ENCODE measurements at places on chromosomes 5 and 9.

DNA sequence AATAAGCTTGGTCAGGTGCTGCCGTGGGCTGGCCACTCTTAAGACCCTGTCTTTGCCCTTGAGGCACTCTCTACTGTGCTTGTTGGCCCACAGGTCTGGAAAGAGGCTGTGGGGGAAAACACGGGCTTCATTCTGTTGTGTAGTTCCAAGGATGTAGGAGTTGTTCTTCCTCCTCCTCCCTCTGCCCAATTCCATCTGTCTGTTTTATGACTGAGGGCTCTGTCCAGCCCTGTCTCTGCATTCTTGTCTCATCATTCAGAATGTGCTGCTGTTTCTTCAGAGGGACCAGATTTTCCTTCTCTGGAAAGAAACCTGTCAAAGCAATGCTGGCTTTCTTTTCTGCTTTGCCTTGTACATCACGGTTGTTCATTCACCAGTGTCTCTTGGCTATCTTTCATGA lies 84.1 kb downstream of the MAP1B start:
- no peak for DNase-seq

DNA sequence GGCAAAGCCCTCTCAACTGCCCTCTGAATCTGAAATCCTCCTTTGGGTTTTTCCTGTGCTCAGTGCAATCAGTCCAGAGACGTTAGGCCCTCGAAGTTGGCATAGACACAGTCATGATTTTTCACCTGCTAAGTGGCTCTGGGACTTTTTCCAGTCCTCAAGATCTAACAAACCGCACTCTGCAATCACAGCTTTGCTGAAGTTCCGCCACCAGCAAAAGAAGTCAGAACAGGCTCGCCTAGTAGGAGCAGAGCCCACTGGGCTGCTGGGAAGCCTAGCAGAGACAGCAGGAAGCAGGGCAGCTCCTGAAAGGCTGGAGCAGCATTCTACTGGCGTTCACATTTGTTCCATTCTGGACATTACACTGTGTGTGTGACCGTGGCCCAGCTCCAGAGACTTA lies 222.8 kb upstream of the KIF2A start:
- DNase-seq, result no peak

DNA sequence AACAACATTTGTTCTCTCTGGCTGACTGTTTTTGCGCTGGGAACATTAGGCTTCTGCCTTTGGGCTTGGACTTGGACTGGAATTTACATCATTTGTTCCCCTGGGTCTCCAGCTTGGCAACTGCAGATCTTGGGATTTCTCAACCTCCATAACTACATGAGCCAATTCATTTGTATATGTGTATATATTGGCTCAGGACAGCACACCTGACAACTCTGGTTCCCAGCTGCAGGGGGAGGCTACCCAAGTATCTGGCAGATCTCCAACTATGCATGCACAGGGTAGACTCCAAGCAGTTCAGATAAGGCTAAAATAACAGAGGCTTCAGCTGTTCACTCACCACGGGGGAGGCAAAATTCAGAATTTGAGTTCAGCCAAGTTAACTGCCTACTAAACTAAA lies 31.6 kb upstream of the F2RL1 start:
- DNase-seq, result peak; percentile 72

- DNase-seq, result peak; percentile 69
These were observed 97.0 kb downstream of the DRD1 start for GRCh38 chr5:175347027-175347426.

- DNase-seq, result no peak
These were observed 362.7 kb downstream of the OSTF1 start for GRCh38 chr9:75451045-75451444.

DNA sequence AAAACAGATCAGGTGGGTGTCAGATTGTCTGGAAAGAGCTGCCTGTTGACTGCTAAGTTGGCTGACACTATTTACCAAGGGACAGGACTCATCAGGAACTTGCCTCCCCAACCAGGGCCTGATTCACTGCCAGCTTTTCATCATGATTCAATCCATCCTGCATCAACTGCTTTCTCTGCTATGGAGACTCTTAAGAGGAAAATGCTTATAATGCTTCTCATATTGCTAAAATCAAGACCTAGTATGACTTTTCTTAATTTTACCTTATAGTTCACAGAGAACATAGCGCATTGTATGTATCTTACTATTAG lies 21.3 kb downstream of the HTR4 start:
- DNase-seq, result no peak

- DNase-seq, result peak; percentile 100
These were observed 10.1 kb downstream of the LHFPL2 start for GRCh38 chr5:78638423-78638822.

- DNase-seq, result no peak
These were observed 24.5 kb downstream of the IGIP start for GRCh38 chr5:140150201-140150600.

DNA sequence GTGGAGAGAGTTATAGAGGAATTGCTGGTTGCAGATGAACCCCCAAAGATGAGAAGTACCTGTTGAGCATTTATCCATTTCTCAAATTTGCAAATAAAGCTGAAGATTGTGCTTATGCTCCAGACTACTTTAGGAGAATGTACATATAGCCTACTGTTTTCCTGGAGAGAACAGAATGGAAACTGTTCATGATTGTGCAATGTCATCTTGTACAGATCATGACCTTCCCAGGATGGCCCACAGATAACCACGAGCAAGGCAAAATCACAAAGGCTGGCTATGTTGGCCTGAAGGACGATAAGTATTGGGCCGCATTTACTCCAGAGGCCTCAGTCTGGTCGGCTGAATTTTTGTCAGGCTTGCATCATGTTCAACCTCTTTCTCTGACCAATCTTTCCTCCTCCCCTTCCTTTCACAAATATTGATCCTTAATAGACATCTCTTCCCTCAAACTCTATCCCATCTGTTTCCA lies 28.5 kb upstream of the RICTOR start:
- peak; percentile 40 for DNase-seq

DNA sequence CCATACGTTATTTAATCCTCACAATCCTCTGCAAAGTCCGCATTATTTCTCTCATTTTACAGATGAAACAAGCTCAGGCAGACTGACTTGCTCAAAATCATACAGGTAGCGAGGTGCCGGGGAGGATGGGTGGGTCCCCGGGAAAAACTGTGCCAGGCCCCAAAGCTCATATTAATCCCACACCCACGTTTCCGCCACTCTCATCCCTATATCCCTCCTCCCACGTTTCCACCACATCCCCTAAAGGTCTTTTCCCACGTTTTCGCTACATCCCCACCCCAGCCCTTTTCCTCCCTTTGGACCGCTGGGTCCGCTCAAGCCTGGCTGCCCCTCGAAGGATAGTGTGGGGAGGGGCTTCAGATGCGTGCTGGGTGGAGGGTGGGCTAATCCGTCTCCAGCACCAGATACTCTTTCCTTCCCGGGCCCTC lies 434 bp upstream of the FSD1L start:
- DNase-seq, result no peak

DNA sequence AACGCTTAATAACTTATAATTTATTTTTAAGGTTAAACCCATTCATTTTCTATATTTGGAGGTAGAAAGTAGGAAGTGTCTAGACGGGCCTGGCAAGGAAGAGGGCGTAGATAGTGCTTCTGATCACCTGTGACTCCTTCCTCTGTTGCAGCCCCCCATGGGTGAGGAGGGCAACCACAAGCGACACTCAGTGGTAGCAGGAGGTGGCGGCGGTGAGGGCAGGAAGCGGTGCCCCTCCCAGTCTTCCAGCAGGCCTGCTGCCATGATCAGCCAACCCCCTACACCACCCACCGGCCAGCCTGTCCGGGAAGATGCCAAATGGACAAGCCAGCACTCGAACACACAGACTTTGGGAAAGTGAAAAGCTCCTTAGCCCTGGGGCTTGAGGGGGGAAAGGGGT lies 36.7 kb downstream of the FAXDC2 start:
- DNase-seq, result no peak

DNA sequence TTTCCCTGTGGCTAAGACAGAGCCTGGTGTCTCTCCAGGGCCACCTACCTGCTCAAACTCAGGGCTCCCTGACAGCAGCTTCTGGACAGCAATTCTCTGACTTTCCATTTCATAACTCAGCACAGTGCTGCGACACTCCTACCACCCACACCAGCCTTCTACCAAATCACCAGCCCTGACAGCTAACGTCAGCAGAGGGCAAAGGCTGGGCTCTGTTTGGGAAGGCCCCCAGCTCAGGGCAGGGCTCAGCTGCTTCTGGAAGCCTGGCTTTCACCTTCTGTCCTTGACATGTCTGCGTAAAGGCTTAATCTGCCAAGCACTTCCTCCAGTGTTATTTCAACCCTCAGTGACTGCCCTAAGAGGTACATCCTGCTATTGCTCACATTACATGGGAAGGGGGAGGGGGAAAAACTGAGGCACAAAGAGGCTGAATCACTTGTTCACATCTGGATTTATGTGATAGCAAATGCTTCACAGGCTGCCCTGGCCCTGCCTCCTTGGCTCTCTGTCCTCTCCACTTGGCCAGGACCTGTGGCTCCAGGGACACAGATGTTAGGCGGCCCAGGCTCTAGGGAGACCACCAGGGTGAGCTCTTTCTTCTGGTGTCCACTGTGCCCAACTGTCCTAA lies 102.5 kb upstream of the PANK3 start:
- DNase-seq, result peak; percentile 57

- DNase-seq, result peak; percentile 85
These were observed 72.9 kb upstream of the SHB start for GRCh38 chr9:38141746-38142591.
